ENCODE measurements at places on chromosomes 7 and 10.

DNA sequence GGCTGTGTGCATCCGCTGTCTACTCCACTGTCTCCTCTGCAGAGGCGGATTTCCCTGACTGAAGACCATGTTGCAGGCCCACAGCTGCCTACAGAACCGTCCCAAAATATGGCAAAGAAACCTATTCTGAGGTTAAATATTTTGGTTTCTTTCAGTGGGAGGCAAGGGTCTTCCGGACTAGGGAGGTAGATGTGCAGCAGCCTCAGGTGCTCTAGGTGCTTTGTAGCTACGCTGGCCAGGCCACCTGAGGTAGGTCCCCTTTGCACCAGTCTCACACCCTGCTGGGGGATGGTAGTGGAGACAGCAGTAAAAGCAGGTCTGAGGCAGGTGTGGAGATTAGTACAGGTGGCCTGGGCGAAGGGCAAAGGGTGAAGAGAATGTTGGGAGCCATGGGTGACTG, 8.2 kb upstream of the PILRB start:
- DNase-seq: no peak

DNA sequence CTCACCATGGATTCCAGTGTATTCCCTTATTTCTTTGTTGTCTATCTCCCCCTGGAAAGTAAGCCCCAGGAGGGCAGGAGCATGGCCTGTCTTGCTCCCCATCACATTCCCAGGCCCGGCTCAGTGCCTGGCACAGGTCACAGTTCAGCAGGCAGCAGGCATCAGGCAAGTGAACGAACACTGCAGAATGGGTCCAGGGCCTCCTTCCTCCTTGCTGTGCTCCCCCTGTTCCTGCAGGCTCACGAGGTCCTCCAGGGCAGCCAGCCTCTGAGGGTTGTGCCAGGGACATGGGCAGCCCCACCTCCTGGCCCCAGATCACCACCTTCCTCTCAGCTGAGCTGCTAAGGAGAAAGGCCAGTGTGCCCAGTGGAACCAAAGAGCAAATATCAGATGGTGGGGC, 41.8 kb downstream of the PDLIM1 start:
- DNase-seq: no peak

DNA sequence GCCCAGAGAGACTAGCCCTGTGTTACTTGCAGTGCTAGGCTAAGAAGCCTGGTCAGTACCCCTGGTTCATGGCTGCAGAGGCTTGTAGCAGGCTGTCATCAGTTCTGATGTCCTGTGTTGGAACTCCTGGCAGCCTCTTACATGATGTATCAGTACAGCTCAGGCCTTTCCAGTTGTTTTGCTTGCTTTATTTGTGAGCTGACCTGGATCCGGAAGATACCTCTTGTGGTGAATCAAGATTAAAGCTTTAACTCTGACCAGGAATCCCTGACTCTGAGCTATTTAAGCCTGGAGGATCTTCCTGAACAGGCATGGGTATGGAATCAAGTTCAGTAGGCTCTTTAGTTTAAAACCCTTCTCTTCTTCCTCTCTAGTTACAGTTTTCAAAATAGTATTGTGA, 4.4 kb downstream of the STARD3NL start:
- no peak for DNase-seq

DNA sequence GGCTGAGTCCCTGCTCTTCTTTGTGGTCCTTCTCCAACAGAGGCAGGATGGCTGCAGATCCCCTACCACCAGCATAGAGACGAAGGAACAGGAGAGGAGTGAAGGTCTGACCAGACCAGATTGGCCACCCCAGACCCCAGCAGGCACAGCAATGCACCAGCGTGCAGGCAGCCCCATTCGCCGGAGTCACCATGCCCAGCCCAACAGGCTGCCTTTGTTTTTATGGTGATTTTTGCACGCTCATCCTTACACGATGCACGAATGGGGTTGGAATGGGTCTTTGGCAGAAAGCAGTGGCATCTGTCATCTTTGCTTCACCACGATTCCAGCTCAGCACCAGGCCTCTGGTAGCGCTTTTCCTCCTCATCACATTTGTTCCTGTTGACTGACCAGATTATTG, 427.6 kb downstream of the INHBA start:
- DNase-seq: no peak

- peak; percentile 11 for DNase-seq
Measured at GRCh38 chr7:146115851-146116520, 615 bp upstream of the CNTNAP2 start.

DNA sequence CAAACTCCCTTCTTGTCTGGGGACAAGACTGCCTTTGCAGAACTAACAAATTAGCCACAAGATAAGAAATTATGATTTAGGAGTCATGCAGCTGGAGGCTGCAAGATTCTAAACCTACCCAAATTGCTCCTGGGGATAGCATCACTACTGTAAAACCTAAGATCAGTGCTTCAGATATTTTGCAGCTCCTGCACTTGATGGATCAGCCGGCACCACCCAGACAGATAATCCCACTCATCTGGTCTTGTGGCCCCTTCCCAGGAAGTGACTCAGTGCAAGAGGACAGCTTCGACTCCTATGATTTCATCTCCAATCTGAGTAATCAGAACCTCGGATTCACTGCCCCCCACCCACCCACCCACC, 181.9 kb downstream of the AKR1D1 start:
- DNase-seq: no peak

DNA sequence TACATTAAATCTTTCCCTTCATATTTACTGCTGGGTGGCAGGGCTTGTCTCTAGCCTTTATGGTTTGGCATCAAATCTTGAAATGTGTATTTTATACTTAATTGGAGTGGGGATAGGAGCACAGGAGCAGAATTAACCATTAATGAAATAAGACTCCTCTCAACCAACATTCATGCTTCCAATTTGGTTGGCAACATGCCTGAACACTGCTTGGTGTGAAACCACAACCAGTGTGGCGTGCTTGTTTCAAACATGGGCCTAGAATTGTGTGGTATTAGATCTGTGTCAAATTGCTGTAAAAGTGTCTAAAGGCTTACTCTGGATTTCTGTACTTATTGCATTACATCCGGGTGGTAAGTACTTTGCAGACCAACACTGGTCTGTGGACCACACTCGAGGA, 25.1 kb upstream of the VPS41 start:
- DNase-seq: no peak

GRCh38 chr10:107340326-107340725, 175.8 kb upstream of the SORCS1 start:
- DNase-seq: no peak

GRCh38 chr10:60718886-60719285, 59.4 kb upstream of the CDK1 start:
- DNase-seq: peak; percentile 36
